ENCODE measurements at places on chromosomes 2 and 18. TPM values are rescaled to one million over a fixed set of nuclear protein-coding genes. Genes with fewer than 3 reads are reported as not detected.

PIEZO2 gene
- 1.4 TPM for polyA plus RNA-seq

KLF7 gene
- 3.6 TPM for polyA plus RNA-seq

CAPN14 gene
- polyA plus RNA-seq: not detected

SPATS2L gene
- 16.7 TPM for polyA plus RNA-seq

GALR1 gene
- 0.64 TPM for polyA plus RNA-seq

CNDP1 gene
- 0.16 TPM for polyA plus RNA-seq

ANKRD62 gene
- not detected for polyA plus RNA-seq

MOGAT1 gene
- not detected for polyA plus RNA-seq

RPL31 gene
- polyA plus RNA-seq: 3,323 TPM

LYG1 gene
- polyA plus RNA-seq: 0.57 TPM

CREB1 gene
- 3.2 TPM for polyA plus RNA-seq

PLEKHA3 gene
- 33.4 TPM for polyA plus RNA-seq

RAB10 gene
- polyA plus RNA-seq: 36.5 TPM

EML6 gene
- polyA plus RNA-seq: 6.2 TPM

CD226 gene
- polyA plus RNA-seq: 1.0 TPM

VAPA gene
- polyA plus RNA-seq: 120 TPM

FEV gene
- 5.3 TPM for polyA plus RNA-seq

SERPINB3 gene
- polyA plus RNA-seq: not detected

ACKR3 gene
- polyA plus RNA-seq: 1.2 TPM

NEB gene
- 7.9 TPM for polyA plus RNA-seq

POTEE gene
- polyA plus RNA-seq: 0.04 TPM

PDE11A gene
- 0.26 TPM for polyA plus RNA-seq

TLX2 gene
- 0.75 TPM for polyA plus RNA-seq

SMAD2 gene
- 163 TPM for polyA plus RNA-seq

DYNAP gene
- polyA plus RNA-seq: not detected

DNAH6 gene
- 0.32 TPM for polyA plus RNA-seq

LYPD6B gene
- polyA plus RNA-seq: 0.80 TPM

PTPRM gene
- polyA plus RNA-seq: 77.2 TPM

RNU2-63P gene
- polyA plus RNA-seq: not detected

ST8SIA3 gene
- polyA plus RNA-seq: 21.1 TPM

TANC1 gene
- 18.8 TPM for polyA plus RNA-seq

PEX13 gene
- 20.9 TPM for polyA plus RNA-seq

ABHD1 gene
- 6.0 TPM for polyA plus RNA-seq

ELOA2 gene
- polyA plus RNA-seq: not detected

MROH2A gene
- polyA plus RNA-seq: not detected

EFHD1 gene
- 12.9 TPM for polyA plus RNA-seq

ADAM23 gene
- polyA plus RNA-seq: 7.1 TPM

RAPH1 gene
- polyA plus RNA-seq: 4.2 TPM

All from adrenal gland (tissue), 19 donors.